Putamen (tissue), 1 donor: ENCODE measurements at places on chromosomes 6 and 20.

DNA sequence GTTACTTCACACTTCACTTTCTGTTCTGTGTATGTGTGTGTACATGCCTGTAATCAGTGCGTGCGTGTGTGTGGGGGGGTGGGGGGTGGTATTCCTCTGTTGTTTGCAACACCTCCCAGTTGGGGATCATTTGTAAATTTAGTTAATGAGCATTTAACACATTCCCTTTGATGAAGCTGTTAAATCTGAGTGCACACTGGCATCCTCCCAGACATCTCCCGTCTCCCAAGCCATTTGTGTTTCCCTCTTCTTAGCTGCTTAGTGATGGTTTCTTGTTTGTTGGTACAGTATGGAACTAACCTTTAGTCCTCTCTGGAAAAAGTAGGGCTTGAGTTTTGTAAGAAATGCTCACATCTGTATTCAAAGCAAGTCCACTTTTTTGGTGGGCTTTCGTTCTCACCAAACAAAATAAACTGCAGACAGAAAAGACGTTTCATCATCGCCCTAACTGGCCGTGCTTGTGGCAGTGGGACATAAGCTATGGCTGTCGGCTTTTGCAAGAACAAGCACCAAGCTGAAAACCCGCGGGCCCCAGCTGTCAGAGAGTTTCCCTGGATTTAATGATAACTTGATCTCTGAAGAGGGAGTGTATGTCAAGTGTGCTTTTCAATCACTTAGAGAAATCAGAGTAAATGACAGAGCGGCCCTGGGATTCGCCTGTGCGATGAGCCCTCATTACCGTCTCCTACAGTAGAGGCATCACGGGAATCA lies 54.9 kb upstream of the SASH1 start:
- DNase-seq = no peak

DNA sequence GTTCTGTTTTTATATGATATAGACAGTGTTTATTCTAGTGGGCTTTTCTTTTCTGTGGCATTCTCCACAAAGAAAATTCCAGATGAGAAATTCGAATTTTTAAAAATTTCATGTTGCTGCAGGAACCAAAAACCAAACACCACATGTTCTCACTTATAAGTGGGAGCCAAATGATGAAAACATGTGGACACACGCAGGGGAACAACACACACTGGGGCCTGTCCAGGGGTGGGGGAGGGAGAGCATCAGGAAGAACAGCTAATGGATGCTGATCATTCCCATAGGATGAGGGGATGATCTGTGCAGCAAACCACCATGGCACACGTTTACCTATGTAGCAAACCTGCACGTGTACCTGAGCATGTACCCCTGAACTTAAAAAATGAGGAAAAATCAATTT lies 499.0 kb upstream of the SLC35B3 start:
- DNase-seq = no peak

- DNase-seq = no peak
These were observed 11.5 kb downstream of the NAPB start for GRCh38 chr20:23409800-23410199.

DNA sequence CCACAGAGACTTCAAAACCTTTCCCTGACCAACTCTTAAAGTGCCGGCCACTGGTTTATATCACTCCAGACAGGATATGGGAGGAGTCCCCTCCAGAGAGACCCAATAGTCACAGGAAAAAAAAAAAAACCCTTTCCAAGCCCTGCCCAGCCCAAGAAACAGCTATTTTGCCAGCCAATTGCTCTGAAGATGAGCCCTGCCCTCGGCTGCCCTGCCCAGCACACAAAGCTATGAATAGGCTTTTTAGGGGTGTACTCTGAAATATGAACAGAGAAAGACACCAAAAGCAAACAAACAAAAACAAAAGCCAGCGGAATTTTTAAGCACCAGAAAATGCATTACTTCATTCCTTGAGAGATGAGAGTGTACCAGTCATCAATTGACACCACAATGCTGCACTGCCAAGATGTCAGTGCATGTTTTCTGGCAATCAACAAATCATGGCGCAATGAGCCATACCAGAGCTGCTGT lies 275.1 kb downstream of the C6orf118 start:
- no peak for DNase-seq

DNA sequence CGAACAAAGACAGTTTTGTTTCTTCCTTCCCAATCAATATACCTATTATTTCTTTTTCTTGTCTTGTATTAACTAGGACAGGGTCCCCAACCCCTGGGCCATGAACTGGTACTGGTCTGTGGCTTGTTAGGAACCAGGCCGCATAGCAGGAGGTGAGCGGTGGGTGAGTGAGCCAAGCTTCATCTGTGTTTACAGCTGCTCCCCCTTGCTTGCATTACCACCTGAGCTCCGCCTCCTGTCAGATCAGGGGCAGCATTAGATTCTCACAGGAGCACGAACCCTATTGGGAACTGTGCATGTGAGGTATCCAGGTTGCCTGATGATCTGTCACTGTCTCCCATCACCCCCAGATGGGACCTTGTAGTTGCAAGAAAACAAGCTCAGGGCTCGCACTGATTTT lies 151.9 kb downstream of the CDKAL1 start:
- no peak for DNase-seq
